CD8-positive, alpha-beta memory T cell (primary cell): ENCODE measurements at places on chromosomes 7 and 10. TPM values are rescaled to one million over a fixed set of nuclear protein-coding genes. Genes with fewer than 3 reads are reported as not detected.

Gene TEX36
- polyA plus RNA-seq, result not detected

Gene FLNC
- not detected for polyA plus RNA-seq

Gene PRF1
- 762 TPM for polyA plus RNA-seq

Gene CSGALNACT2
- 23.7 TPM for polyA plus RNA-seq

Gene GNGT1
- polyA plus RNA-seq, result not detected

Gene METTL2B
- polyA plus RNA-seq, result 38.3 TPM

Gene COL28A1
- not detected for polyA plus RNA-seq

Gene SPDYE6
- polyA plus RNA-seq, result 0.89 TPM

Gene TMEM26
- polyA plus RNA-seq, result not detected

Gene OPALIN
- not detected for polyA plus RNA-seq

Gene RELN
- polyA plus RNA-seq, result not detected

Gene IFIT1B
- 0.14 TPM for polyA plus RNA-seq

Gene GRK5
- polyA plus RNA-seq, result 7.7 TPM

Gene ADAMTS14
- polyA plus RNA-seq, result 0.06 TPM
